NCI-H187 (cell line): ENCODE measurements at places on chromosomes 11 and 22.

- DNase-seq, result no peak
Measured at GRCh38 chr11:12846786-12847615, 162.1 kb upstream of the RASSF10 start.

DNA sequence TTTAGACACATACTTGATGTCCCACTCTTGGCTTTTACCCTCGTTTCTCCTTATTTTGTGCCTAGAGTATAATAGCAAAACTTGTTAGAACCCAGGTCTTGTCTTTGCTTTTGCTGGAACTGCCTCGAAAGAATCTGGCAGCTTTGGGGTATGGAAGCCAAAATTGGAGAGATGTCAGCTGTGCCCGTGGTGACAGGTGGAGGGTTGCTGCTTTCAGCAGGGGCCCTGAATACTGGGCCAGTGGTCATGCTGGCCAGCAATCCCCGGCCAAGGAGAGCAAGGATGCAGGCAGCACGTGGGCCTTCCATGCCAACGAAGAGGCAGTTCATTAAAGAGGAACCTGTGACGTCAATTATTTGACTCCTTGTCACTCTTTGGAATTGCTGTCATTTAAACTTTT, 181.1 kb downstream of the HIPK3 start:
- DNase-seq, result no peak

GRCh38 chr11:13242564-13242963, 35.0 kb upstream of the BMAL1 start:
- no peak for DNase-seq

GRCh38 chr11:36146437-36146836, 142.8 kb downstream of the COMMD9 start:
- DNase-seq, result no peak

DNA sequence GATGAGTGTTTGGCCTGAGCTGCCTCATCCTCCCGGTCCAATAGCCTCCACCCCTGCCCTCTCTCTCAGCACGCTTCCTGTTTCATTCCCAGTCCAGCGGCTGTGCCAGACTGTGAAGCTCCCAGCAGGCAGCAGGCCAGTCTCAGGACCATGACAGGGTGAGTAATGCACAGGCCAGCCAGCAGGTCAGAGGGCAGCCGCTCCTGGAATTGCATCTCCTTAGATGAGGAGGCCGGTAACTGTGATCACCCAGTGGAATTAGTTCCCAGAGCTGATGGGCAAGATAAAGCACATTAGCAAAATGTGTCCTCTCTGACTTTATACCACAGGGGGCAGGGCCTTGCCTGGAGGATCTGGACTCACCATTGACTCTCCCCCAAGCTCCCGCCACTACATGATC, 251.2 kb downstream of the ETS1 start:
- DNase-seq, result no peak

GRCh38 chr11:61654397-61654829, 25.8 kb upstream of the DAGLA start:
- DNase-seq, result no peak

GRCh38 chr22:50282361-50283155, 12.4 kb upstream of the MAPK11 start:
- DNase-seq, result no peak

GRCh38 chr11:76773921-76774361, 9.2 kb upstream of the TSKU start:
- no peak for DNase-seq

GRCh38 chr11:35619855-35620640, 1.8 kb downstream of the FJX1 start:
- no peak for DNase-seq

GRCh38 chr22:19914201-19914943, 27.2 kb upstream of the COMT start:
- no peak for DNase-seq

GRCh38 chr11:122597511-122597910, 58.0 kb upstream of the UBASH3B start:
- DNase-seq, result no peak
